ENCODE measurements at places on chromosomes 7 and 10. TPM values are rescaled to one million over a fixed set of nuclear protein-coding genes. Genes with fewer than 3 reads are reported as not detected.

The PODXL gene
- 0.40 TPM for total RNA-seq

GRCh38 chr7:151520419-151521261 lies 945 bp upstream of the RHEB start:
- no peak for ATAC-seq

GRCh38 chr7:64359543-64359942 lies 45.8 kb downstream of the ZNF736 start:
- no peak for ATAC-seq

DNA sequence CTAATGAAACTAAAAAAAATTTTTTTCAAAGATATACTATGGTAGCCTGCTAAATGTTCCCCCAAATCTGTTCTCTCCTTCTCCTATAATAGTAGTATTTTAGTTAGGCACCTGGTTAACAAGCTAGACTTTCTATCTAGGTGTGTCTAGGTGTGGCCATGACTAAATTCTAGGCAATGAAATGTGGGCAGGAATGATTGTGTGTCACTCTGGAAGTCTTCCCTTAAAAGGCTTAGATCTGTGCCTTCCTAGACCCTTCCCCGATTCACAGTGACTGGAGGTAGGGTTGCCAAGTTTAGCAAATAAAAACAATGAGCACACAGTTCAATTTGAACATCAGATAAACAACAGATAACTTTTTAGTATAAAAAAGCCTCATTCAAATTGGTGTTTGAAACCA lies 8.3 kb upstream of the ARHGAP21 start:
- no peak for ATAC-seq

- no peak for ATAC-seq
Measured at GRCh38 chr7:2309889-2310331, 4.3 kb downstream of the SNX8 start.

DNA sequence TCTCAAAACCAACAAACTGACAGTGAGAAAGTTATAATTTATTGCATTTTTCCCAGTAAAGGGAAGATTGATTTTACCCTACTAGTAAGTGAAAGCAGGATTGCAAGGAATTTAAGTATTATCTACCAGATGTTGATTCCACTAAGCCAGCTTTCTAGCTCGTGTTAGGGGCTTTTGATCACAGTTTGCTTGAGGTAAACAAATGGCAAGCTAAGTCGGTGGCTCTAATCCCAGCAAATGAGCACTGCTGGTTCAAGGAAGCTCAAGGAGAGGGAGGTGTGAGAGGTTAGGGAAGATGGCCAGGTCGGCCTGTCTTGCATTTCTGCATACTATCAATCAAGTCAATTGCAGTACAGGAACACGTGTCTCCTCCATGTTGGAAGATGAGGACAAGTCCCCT lies 448.7 kb upstream of the POM121L12 start:
- no peak for ATAC-seq

DNA sequence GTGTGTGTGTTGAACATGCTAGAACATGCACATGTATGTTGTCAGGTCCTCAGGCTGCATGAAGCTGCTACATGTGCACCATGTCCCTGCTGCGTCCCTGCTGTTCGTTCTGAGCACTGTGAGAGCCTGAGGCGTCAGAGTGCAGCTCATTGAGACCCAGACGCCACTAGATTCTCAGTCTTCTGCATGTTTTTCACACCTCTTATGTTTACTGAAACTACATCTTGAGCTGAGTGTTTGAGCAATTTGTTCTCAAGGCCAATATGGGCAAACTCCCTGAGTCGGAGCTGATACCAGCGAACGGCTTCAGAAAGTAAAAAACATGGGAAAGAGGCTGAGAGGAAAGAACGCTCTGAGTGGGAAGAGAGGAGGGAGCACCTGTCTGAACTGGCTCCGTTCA lies 350.4 kb downstream of the PAXIP1 start:
- ATAC-seq, result no peak

DNA sequence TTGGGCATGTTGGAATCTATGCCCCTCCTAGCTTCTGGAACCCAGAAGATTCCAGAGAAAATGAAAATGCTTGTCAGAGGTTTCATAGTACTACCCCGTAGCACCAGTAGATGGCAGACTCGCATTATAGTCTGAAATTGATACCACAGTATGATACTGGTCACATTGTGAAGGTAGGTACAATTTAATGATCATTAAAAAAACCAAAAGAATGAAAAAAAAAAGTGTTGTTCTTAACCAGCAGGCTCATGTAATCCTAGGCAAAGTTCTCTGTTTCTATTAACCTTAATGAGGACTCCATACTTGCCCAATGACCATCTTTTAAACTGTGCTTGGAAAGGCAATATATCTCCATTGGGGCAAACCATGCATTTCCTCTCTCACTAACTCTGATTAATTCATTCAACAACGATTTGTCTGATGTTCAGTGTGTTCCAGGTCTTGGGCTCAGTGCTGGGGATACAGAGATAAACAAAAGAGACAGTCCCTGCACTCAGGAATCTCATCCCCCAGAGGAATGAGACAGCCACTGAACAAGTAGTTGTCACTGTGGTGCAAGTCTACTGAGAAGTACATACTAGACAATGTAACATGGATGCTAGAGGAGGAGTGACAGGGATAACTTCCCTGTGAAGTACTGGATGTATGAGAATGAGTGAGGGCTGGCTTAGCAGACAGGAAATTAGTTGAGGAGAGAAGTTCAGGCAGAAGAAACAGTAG lies 223.5 kb upstream of the PHYHIPL start:
- ATAC-seq, result no peak

The MEST gene
- 1.5 TPM for total RNA-seq

DNA sequence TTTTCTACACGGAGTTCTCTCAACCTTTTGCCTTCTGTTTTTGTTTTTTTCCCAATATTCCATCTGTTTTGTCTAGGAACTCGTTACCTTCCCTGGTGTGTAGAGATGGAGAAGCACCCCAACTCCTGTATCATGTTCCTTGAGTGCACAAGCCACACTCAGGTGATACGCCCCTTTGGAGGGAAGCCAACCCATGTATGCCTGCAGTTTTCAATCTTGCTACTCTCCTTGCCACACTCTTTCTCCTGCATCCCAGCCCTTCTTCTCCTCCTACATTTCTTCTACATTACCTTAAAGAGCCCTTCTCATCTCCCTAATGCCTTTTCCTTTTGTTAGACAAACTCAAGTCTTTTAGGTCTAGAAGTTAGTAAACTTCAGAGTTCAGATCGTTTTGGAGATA lies 10.2 kb upstream of the SP4 start:
- no peak for ATAC-seq

- ATAC-seq, result no peak
Measured at GRCh38 chr10:306675-307185, 171.5 kb downstream of the ZMYND11 start.

The VSIR gene
- total RNA-seq, result 125 TPM

The KLF14 gene
- not detected for total RNA-seq

DNA sequence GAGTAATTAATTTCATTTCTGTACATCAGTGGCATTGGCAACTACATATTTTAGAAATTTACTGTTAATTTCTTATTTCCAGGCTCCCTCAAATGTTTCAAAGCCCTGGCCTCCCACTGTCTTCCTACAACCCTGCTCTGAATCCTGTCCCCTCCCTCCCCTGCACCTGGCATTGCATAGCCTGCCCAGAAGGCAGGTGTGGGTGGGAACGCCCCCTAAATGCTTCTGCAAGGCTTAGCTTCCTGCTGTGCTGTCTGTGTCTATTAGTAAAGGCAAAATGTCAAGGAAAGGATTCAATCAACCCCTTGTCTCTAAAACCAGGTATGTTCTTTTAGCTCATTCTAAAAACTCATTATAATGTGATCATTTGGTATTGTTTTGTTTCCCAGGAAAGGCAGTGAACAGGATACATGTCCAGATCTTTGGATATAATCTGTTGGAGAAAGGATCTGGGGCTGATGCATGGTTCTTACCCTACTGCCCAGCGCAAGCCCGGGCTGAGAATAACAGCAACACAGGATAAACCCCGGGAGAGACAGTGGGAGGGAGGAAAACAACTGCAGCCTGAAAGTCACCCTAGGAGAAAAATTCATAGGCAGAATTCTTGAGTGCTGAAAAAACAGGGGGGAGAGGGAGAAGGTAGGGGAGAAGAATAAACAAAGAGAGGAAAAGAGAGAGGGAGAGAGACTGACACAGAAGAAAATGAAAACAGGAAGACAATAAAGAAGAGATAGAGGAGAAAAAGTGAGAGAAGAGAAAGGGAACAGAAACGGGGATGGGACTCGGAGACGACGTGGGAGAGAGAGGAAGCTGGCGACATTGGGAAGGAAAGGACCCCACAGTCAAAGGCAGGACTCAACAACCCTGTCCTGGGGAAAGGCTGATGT lies 589 bp downstream of the ZNF488 start:
- no peak for ATAC-seq

DNA sequence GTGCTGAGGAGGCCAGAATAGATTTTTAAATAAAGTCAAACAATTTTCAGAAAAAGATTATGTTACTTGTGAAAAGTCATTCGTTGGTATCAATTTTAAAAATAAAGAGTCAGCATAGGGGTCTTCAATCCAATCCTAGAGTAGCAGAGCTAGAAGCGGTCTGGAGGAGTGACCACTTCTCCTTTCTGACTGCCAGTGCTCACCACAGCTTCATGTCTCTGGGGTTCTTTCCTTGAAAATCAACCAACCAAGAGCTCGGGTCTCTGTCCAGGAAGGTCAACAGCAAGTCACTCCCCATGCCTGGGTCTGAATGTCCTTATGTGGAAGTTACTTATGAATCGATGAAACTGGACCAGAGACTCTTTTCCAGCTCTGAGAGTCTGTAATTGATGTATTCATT lies 14.3 kb downstream of the PTPRN2 start:
- ATAC-seq, result no peak

The DGKB gene
- total RNA-seq, result not detected

GRCh38 chr10:15324611-15325010 lies 46.5 kb downstream of the FAM171A1 start:
- peak; percentile 47 for ATAC-seq

The HGF gene
- not detected for total RNA-seq

DNA sequence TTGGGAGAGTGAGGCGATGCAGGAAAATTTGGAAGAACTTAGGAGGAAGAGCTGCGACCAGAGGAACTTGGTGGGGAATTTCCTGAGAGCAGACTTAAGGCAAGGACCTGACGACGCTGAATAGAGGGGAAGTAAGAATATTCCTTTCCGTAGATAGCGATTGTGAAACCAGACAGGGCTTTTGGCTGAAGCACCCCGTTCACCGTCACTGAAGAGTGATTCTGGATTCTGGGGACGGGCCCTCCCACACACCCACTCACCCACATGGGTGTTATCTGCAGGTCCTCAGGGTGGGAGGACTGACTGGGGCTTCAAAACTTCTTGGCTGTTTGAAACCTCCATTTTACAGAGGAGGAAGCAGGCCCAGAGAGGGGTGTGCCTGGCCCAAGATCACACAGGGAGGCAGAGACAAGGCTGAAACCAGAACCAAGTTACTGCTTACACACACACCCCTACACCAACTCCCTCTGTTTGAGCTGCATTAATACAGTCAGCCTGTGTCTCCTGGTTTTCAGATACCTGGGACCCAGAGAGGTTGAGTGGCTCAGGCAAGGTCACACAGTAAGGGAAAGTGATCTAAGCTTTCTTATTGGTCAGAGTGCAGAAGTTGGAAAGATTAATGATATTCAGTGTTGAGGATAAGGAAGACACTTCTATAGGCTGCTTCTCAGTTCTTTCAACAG lies 37.2 kb upstream of the CDH23 start:
- no peak for ATAC-seq

DNA sequence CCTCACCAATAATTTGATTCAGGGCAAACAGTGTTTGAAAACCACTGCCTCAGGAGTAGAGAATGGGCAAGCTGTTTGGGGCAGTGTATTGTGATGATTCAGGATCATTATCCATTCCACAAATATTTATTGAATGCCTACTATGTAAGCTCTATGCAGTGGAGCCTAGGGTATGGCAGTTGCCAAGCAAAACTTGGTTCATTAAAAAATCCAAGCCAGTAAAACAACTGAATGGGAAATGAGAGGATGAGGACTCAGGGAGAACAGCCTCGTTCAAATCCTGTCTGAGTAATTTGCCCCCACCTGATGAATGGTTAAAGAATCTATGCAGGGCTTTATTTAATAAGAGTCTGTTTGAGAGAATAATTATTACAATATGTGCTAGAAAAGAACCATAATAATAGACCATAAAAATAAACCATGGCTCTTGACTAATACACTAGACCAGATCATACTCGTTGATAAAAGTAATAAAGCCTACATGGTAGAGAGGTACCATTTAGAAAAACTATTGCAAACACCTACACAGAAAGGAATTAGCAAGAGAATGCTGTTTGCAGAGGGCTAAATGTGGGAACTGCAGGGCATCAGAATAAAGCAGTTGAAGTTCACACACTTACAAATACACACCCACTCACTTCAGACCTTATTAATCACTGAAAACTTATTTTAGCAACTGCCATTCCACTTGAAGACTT lies 71.7 kb downstream of the CREB5 start:
- no peak for ATAC-seq

DNA sequence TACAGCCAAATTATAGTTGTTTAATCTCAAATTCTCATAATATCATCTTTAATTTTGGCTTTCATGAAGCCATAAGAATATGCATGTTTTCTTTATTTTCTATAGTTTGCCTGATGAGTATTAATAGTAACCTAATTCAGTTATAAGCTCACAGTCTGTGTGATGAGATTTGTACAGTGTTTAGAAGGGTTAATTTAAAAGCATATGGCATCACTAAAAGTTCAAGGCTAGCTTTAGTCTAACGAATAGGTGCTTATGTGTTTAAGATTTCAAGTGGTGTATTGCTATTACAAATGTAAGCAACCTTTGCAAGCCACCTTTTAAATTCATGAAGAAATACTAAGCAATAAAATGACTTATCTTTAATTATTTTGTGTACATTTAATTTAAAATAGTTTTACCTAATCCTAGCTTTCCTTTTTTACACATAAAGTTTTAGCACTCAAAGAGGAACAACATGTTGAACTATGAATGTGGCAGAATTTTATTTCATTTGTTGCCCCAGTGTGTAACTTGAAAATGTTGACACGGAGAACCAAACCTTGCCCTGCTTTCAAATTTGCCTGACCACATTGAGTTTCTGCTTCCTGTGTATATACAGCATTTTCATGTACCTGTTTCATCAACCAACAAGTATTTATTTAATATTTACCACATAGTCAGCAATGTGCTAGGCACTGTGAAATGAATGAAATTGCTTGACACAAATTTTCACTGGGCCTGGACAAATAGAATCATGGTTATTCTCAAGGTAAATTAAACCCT lies 41.5 kb downstream of the TET1 start:
- ATAC-seq, result no peak

GRCh38 chr10:67114945-67115344 lies 189.1 kb downstream of the LRRTM3 start:
- ATAC-seq, result no peak

The LZTS2 gene
- 24.8 TPM for total RNA-seq

- ATAC-seq, result peak; percentile 73
Measured at GRCh38 chr7:18866359-18867036, 250.9 kb downstream of the TWIST1 start.

- ATAC-seq, result no peak
Measured at GRCh38 chr7:46524350-46524749, 603.3 kb upstream of the IGFBP3 start.
